ENCODE measurements at places on chromosomes 4 and X.

DNA sequence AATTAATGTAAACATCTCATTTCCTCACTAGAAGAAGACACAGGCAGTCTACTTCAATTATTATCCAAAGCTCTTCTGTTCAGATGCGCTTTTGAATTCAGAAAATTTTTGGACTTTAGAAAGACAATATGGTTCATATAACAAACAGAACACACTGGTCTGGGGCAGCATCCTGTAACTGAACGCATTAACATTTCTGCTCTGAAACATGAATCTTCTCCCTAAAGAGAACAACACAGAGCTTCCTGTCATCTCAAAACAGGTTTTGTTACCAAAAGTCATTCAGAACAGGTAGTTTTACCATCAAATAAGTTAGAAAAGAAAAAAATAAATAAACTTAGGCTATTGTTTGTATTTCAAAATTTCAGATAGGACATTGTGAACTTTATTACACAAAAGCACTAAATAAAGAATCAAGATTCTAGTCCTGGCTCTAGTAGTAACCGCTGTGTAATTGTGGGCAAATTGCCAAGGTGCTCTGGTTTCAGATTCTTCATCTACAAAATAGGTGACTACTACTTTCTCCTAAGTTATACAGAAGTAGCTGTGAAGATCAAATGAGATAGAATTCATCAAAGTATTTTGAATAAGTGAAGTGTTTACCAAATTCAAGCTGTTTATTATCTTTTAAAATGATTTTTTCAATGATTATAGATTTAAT lies 252.3 kb upstream of the RASGEF1B start:
- no peak for DNase-seq
- H3K27me3 ChIP-seq = no peaks in the 10 kb centered on the region
- H3K27ac ChIP-seq = no peak overlapping the region
- H3K36me3 ChIP-seq = no peaks in the 10 kb centered on the region

GRCh38 chr4:154982187-154983047 lies 201.3 kb downstream of the RBM46 start:
- H3K27me3 ChIP-seq = no peaks in the 10 kb centered on the region
- no peak overlapping the region for H3K4me3 ChIP-seq
- no peak overlapping the region for H3K27ac ChIP-seq
- H3K36me3 ChIP-seq = no peaks in the 10 kb centered on the region

DNA sequence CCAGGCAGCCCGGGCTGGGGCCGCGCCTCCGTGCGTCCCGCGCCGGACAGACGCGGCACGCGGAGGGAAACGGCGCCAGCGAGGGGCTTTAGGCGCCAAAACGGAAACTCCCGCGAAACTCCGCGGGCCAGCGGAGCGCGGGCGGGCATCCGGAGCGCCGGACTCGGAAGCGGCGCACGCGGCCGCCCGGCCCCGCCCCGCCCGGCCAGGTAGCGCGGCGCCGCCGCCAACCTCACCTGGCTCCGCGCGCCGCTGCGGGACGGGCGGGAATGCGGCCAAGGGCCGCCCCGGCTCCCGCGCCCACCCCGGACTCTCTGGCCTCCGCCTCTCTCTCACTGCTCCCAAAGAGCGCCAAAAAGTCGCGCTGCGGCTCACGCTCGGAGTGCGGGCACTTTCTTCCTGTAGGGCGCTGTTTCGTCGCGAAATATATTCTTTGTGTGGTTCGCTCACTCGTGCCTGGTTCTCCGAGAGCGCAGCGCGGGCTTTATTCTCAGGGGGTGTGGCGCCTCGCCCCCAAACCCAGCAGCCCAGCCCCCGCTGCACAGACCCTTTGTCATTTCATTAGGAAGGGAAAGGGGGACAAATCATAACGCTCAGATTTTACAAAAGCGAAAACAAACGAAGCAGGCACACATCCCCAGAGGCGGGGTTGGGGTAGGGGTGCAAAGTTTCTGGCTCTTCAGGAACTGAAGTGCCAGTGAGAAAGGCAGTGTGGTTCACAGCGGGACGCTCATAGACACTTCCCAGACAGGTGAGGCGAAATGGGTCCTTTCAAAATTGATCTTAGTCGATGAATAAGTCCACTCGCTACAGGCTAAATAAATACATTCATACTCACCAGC lies 961 bp upstream of the MBNL3 start:
- DNase-seq = peak; percentile 18
- no peaks in the 10 kb centered on the region for H3K27me3 ChIP-seq
- H3K4me1 ChIP-seq = no peaks in the 10 kb centered on the region
- H3K36me3 ChIP-seq = no peaks in the 10 kb centered on the region
- H3K4me3 ChIP-seq = peak overlapping the region; percentile 73

- H3K4me1 ChIP-seq = peaks cover 11% of the 10 kb centered on the region
- peak overlapping the region; percentile 60 for H3K27ac ChIP-seq
- no peaks in the 10 kb centered on the region for H3K36me3 ChIP-seq
- peak overlapping the region; percentile 24 for H3K4me3 ChIP-seq
- DNase-seq = no peak
- no peaks in the 10 kb centered on the region for H3K27me3 ChIP-seq
Observed at GRCh38 chr4:185932491-185932890, 120.5 kb upstream of the SORBS2 start.

DNA sequence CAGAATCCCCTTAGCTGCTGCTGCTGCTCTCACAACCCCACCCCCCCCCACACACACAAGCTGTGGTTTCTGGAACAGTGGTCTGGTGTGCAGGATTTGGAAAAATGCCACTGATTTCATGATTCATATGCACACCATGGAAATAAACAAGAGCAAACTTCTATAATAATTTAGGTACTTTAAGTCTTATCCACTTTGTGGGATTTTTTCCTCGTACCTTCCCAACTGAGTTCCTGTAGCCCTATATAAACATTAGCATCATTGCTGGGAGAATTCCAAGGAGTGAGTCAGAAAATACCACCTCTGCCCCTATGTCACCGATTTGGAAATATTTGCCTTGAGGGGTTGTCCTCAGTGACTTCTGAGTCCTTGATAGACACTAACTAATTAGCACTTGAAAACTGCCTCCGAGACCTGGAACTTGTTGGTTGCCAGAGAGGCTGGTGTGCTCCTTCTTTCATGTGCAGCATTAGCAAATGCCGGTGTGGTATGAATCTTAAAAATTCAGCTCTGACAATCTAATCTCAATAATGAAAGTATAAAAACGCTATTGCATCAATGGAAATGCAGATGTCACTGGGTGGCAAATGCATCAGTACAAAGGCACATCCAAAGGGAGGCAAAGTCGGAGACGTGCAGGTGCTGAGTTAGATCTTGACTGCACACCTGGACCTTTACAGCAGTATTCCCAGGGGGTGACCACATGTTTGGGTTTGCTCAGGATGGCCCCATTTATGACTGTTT lies 61.8 kb downstream of the CPE start:
- no peak for DNase-seq
- no peaks in the 10 kb centered on the region for H3K4me1 ChIP-seq
- H3K4me3 ChIP-seq = no peak overlapping the region
- no peaks in the 10 kb centered on the region for H3K36me3 ChIP-seq
- no peaks in the 10 kb centered on the region for H3K27me3 ChIP-seq

All from left ventricle myocardium inferior (tissue), 1 donor.